ENCODE measurements at places on chromosomes 7 and 10. TPM values are rescaled to one million over a fixed set of nuclear protein-coding genes. Genes with fewer than 3 reads are reported as not detected.
A peak's percentile ranks its signal among the peaks of the same experiment; 100 is the strongest.

MARVELD1 gene
- not detected for polyA plus RNA-seq

MINPP1 gene
- 12.2 TPM for polyA plus RNA-seq

GIGYF1 gene
- polyA plus RNA-seq = 2.0 TPM

HOXA2 gene
- polyA plus RNA-seq = not detected

FAM237B gene
- not detected for polyA plus RNA-seq

MPLKIP gene
- 60.8 TPM for polyA plus RNA-seq

- H3K4me1 ChIP-seq = peaks cover 10% of the 10 kb centered on the region
- peaks cover 15% of the 10 kb centered on the region for H3K36me3 ChIP-seq
- no peak overlapping the region for H3K27ac ChIP-seq
- peaks cover 6% of the 10 kb centered on the region for H3K27me3 ChIP-seq
- no peak overlapping the region for H3K4me3 ChIP-seq
- DNase-seq = no peak
These were observed 217.6 kb downstream of the MLLT10 start for GRCh38 chr10:21751341-21752310.

- no peak overlapping the region for H3K27ac ChIP-seq
- no peak overlapping the region for H3K4me3 ChIP-seq
- peaks cover 11% of the 10 kb centered on the region for H3K4me1 ChIP-seq
- peaks cover 2% of the 10 kb centered on the region for H3K36me3 ChIP-seq
These were observed 134.9 kb downstream of the RAMP3 start for GRCh38 chr7:45292481-45292880.

- DNase-seq = no peak
- H3K27ac ChIP-seq = peak overlapping the region; percentile 94
- peak overlapping the region; percentile 98 for H3K4me3 ChIP-seq
- peaks cover 41% of the 10 kb centered on the region for H3K36me3 ChIP-seq
These were observed 579 bp downstream of the RBM33 start for GRCh38 chr7:155644971-155645509.

- no peaks in the 10 kb centered on the region for H3K27me3 ChIP-seq
- DNase-seq = no peak
- no peak overlapping the region for H3K27ac ChIP-seq
- H3K36me3 ChIP-seq = no peaks in the 10 kb centered on the region
- peaks cover 2% of the 10 kb centered on the region for H3K4me1 ChIP-seq
- no peak overlapping the region for H3K4me3 ChIP-seq
These were observed 16.6 kb upstream of the ITIH2 start for GRCh38 chr10:7686351-7687171.

GRCh38 chr7:152588350-152588749, 87.6 kb downstream of the XRCC2 start:
- no peak overlapping the region for H3K4me3 ChIP-seq
- peaks cover 3% of the 10 kb centered on the region for H3K27me3 ChIP-seq
- no peaks in the 10 kb centered on the region for H3K4me1 ChIP-seq
- no peak for DNase-seq
- H3K27ac ChIP-seq = no peak overlapping the region
- H3K36me3 ChIP-seq = no peaks in the 10 kb centered on the region

- H3K4me3 ChIP-seq = no peak overlapping the region
- H3K4me1 ChIP-seq = no peaks in the 10 kb centered on the region
- H3K36me3 ChIP-seq = no peaks in the 10 kb centered on the region
- DNase-seq = no peak
- H3K27me3 ChIP-seq = peaks cover 2% of the 10 kb centered on the region
These were observed 19.0 kb downstream of the C10orf90 start for GRCh38 chr10:126651467-126651866.

DNA sequence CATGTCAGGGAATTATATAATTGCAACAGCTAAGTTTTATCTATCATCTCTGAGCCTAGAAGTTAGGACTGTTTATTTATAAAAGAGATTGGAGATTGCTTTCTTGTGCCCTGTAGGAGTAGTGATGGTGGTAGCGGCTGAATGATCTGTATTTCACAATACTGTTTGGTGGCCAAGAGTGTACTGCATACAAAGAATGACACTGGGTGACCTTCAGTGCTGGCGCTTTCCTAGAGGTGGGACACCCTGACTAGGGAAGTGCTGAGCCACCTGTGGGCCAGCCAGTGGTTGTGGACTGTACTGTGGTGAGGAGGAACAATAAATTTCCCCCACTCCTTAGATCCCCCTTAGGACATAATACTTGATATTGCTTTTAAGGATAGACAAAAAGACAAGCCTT, 53.0 kb downstream of the COPG2 start:
- H3K27ac ChIP-seq = no peak overlapping the region
- H3K4me3 ChIP-seq = no peak overlapping the region
- peaks cover 3% of the 10 kb centered on the region for H3K27me3 ChIP-seq
- DNase-seq = no peak
- H3K4me1 ChIP-seq = no peaks in the 10 kb centered on the region
- peaks cover 30% of the 10 kb centered on the region for H3K36me3 ChIP-seq

- no peak overlapping the region for H3K4me3 ChIP-seq
- H3K27me3 ChIP-seq = no peaks in the 10 kb centered on the region
- peaks cover 17% of the 10 kb centered on the region for H3K4me1 ChIP-seq
These were observed 108.1 kb upstream of the FAM133B start for GRCh38 chr7:92698237-92698841.

DNA sequence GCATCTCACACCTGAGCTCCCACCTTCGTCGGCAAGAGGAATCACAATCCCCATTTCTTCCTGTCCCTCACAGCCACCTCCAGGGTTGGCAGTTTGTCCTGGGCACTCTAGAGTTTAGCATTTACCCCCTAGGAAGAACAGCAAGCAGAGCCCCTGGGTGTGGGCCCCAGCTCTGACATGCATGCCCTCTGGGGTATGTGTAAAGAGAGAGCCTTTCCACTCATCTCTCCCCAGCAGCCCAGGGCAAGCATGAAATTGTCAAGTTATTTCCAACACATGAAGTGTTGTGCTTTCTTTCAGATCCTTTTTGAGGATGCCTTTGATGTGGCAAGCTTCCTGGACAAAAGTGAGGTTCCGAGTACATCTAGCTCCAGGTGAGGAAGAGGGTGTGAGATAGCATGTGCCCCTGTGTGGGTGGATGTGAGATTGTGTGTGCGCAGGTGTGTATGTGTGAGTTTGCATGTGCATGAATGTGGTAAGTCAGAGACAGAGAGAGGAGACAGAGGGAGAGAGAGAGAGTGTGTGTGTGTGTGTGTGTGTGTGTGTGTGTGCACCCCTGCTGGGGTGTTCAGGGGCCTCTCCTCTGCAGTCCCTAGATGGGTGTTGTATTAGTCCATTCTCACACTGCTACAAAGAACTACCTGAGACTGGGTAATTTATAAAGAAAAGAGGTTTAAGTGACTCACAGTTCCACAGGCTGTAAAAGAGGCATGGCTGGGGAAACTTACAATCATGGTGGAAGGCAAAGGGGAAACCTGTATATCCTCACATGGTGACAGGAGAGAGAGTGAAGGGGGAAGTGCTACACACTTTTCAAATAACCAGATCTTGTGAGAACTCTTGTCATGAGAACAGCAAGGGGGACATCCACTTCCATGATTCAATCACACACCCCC, 18.1 kb downstream of the STRA8 start:
- no peaks in the 10 kb centered on the region for H3K36me3 ChIP-seq
- no peak overlapping the region for H3K27ac ChIP-seq
- no peak overlapping the region for H3K4me3 ChIP-seq

GRCh38 chr7:41688012-41688625, 14.8 kb downstream of the INHBA start:
- no peak overlapping the region for H3K27ac ChIP-seq
- H3K4me1 ChIP-seq = no peaks in the 10 kb centered on the region
- H3K4me3 ChIP-seq = no peak overlapping the region
- no peak for DNase-seq
- no peaks in the 10 kb centered on the region for H3K36me3 ChIP-seq
- H3K27me3 ChIP-seq = peaks cover 5% of the 10 kb centered on the region

DNA sequence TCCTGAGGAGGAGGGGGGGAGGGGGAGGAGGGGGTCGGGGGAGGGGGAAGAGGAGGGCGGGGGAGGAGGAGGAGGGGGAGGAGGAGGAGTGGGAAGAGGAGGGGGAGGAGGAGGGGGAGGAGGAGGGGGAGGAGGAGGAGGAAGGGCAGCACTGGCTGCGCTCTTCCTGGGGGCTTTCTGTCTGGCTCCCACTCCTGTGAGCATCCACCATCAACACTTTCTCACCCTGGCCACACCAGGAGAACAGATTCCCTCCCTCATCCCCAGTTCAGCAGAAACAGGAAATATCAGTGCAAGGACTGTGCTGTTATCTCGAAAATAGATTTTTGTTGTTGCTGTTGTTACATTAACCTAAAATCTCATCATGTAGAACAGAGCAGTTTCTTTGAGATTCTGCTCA, 530.5 kb downstream of the ACTR3B start:
- H3K27me3 ChIP-seq = peaks cover 3% of the 10 kb centered on the region
- H3K27ac ChIP-seq = no peak overlapping the region
- no peaks in the 10 kb centered on the region for H3K4me1 ChIP-seq

DNA sequence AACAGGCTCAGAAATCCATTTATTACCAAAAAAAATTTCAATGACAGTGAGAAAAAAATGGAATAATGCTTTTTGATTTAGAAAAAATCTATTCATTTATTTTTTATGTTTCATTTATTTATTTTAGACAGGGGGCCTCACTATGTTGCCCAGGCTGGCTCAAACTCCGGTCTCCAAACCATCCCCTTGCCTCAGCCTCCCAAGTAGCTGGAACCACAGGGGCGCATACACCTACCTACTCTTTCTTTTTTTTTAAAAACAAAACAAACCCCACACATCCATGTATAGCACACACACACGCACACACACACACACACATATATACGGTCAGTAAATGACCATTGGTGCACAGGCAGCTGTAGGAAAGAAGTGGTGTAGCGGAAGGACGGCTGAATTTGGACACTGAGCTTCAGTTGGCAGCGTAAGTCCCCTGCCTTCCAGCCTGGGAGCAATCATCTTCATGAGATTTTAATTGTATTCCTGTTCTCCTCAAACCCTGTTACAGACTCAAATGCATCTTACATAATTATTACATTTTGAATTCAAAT, 28.8 kb downstream of the ARL4A start:
- H3K4me1 ChIP-seq = peaks cover 13% of the 10 kb centered on the region
- H3K27ac ChIP-seq = no peak overlapping the region
- no peaks in the 10 kb centered on the region for H3K36me3 ChIP-seq
- peak overlapping the region; percentile 51 for H3K4me3 ChIP-seq

DNA sequence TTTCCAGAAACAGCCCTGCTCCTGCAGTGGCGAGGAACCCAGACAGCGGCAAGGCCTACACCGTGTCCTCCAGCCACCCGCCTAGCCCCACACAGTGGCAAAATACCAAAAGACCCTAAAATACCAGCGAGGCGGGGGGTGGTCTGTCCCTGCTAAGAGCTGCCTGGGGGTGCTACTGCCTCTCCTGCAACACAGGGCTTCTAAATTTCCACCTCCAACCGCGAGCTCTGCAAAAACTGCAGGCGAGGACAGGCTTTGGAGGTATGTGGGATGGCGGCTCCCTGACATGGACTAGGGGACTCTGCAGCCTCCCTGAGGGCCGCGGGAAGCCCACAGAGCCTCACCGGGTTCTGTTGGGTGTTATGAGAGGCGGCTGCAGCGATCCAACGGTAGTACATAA, 122.3 kb downstream of the WDR37 start:
- no peaks in the 10 kb centered on the region for H3K36me3 ChIP-seq
- no peak overlapping the region for H3K27ac ChIP-seq

- no peaks in the 10 kb centered on the region for H3K4me1 ChIP-seq
- no peaks in the 10 kb centered on the region for H3K27me3 ChIP-seq
- no peak overlapping the region for H3K27ac ChIP-seq
- DNase-seq = no peak
- no peak overlapping the region for H3K4me3 ChIP-seq
These were observed 557.1 kb downstream of the PTPRN2 start for GRCh38 chr7:158030566-158030965.

- H3K27ac ChIP-seq = no peak overlapping the region
- H3K4me3 ChIP-seq = no peak overlapping the region
- no peak for DNase-seq
These were observed 47.1 kb downstream of the HIBADH start for GRCh38 chr7:27615420-27616185.

DNA sequence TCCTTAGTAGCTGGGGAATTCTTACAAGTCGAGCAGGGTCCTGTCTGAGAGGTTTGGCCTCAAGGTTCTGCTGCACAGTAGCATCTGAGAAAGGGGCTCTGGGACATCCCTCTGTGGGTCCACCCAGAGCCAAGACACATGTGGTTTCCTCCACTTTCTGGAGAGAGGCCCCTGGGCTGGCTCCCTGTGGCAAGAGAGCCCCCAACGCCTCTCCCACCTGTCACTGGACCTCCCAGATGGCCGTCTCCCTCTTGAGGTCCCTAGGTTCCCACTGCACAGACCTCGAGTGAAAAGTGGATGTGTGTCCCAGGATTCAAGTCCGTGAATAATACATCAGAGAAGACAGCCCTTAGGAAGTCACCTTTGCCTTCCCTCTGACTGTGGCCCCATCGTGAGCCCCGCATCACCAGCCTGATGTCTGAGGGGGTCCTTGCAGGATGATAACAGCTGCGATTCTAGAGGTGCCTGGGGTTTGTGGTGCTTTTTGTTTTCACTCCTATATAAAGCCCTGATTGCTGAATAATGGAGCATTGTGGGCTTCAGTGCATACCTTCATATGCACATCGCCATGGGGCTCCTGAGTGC, 319.0 kb downstream of the GLRX3 start:
- H3K27me3 ChIP-seq = peaks cover 4% of the 10 kb centered on the region
- no peak overlapping the region for H3K27ac ChIP-seq
- no peak for DNase-seq
- no peaks in the 10 kb centered on the region for H3K4me1 ChIP-seq
- no peaks in the 10 kb centered on the region for H3K36me3 ChIP-seq

- H3K27me3 ChIP-seq = no peaks in the 10 kb centered on the region
- DNase-seq = no peak
- H3K4me1 ChIP-seq = no peaks in the 10 kb centered on the region
- no peak overlapping the region for H3K4me3 ChIP-seq
These were observed 93.2 kb upstream of the KIF5B start for GRCh38 chr10:32149252-32149955.

- no peaks in the 10 kb centered on the region for H3K4me1 ChIP-seq
- no peak overlapping the region for H3K27ac ChIP-seq
- H3K4me3 ChIP-seq = no peak overlapping the region
- H3K36me3 ChIP-seq = no peaks in the 10 kb centered on the region
- no peak for DNase-seq
- peaks cover under 1% of the 10 kb centered on the region for H3K27me3 ChIP-seq
These were observed 12.9 kb upstream of the TMEM26 start for GRCh38 chr10:61465901-61466632.

GRCh38 chr7:5665094-5666025, 116.1 kb downstream of the RNF216 start:
- H3K27me3 ChIP-seq = peaks cover 10% of the 10 kb centered on the region
- H3K27ac ChIP-seq = peak overlapping the region; percentile 9
- H3K36me3 ChIP-seq = peaks cover 23% of the 10 kb centered on the region
- peaks cover 19% of the 10 kb centered on the region for H3K4me1 ChIP-seq
- DNase-seq = peak; percentile 64
- no peak overlapping the region for H3K4me3 ChIP-seq

- DNase-seq = no peak
- H3K36me3 ChIP-seq = peaks cover 2% of the 10 kb centered on the region
- H3K27me3 ChIP-seq = no peaks in the 10 kb centered on the region
These were observed 46.7 kb downstream of the RALA start for GRCh38 chr7:39670052-39670451.

DNA sequence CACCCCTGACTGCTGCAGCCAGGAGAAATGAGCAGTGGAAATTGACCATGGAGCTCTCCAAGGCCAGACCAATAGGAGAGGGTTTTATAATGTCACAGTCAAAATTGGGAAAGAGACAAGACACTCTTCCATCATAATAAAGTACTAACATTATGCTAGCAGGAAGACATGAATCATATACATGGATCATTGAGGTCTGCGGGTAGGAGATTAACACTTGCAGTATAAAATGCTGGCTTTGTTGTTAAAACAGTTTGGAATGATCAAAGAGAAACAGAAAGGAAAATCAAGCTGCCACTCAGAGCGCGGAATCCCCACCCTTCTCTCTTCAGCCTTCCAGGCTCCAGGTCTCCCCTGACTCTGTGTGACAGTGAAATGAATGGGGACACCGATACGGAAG, 53.4 kb upstream of the CALN1 start:
- H3K4me1 ChIP-seq = no peaks in the 10 kb centered on the region
- H3K27me3 ChIP-seq = peaks cover 2% of the 10 kb centered on the region
- no peak overlapping the region for H3K4me3 ChIP-seq
- no peak for DNase-seq
- H3K27ac ChIP-seq = no peak overlapping the region

Measured in immature natural killer cell (primary cell).